Stimulated activated CD8-positive, alpha-beta memory T cell treated with anti-CD3 and anti-CD28 coated beads, Interleukin-4, amount 100 ng/mL, for 1 hour (primary cell): ENCODE measurements at places on chromosomes 1 and 21.

DNA sequence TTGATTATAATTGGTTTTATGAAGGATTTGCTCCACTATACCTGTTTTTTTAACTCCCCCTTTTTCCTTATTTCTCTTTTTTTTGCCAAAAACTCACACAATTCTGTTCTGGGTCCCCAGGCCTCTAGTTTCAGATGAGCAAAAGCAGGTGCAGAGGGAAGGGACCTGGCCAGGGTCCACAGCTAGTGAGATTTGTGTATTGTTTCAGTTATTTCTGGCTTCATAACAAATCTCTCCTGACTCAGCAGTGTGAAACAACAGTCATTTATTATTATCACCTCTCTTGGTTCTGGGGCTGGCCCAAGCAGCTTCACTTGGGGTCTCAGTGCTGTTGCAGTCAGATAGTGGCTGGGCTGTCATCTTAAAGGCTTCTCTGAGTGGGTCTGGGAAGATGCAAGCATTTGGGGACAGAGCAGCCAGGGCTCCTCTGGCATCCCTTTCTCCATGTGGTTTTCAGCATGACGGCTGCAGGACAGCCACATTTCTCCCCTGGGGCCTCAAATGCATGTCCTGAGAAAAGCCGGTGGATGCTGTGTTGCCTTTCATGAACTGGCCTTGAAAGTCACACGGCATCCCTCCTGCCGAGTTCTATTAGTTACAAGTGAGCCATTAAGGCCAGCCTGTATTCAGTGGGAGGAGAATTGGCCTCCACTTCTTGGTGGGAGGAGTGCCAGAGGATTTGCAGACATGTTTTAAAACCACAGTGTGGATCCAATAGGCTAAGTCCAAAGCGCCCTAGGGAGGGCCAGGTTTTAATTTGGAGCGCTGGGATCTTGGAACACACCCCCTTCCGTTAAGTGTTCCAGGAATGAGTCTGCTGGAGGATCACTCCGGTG lies 137.1 kb downstream of the CAMTA1 start:
- DNase-seq: no peak

DNA sequence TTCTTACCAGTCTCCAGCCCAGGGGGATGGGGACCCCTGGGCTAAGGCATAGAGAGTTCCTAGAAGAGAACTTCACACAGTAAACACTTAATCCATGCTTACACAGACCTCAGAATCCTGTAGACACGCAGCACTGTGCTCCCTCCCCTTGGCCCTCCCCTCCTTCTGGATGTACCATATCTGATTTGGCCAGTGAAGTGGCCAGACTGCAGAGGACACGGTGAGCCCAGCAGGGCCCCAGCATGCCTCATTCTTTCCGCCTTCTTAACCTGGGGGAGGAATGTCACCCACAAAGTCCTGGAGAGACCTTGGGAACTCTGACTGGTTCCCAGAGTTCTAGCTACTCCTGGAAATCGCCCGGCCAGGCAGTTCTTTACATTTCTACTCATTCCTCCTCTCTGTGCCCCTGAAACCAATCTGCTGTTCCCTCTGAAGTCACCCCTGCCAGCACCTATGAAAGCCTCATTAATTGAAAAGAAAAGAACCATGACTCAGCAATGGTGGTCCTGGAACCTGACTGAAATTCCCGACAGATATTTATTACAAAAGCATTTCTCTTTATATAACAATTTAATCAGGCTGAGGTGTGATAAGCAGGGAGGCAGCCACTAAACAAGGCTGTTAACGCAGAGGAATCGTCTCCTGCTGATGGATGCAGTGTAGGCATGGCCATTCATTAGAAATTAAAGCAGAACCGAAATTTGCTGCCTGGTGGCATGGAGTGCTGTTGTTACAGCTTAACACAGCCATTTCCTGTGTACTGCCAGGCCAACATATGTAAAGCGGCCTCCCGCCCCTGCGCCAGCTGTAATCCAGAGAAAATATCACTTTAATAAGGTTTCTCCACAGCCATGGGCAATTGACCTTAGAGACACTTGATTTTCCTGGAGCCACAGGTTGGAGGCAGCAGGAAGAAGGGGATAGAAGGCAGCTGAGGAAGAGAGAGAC lies 74.6 kb upstream of the KCND3 start:
- DNase-seq: no peak

- DNase-seq: no peak
Measured at GRCh38 chr21:42637267-42638041, 16.0 kb upstream of the PDE9A start.

DNA sequence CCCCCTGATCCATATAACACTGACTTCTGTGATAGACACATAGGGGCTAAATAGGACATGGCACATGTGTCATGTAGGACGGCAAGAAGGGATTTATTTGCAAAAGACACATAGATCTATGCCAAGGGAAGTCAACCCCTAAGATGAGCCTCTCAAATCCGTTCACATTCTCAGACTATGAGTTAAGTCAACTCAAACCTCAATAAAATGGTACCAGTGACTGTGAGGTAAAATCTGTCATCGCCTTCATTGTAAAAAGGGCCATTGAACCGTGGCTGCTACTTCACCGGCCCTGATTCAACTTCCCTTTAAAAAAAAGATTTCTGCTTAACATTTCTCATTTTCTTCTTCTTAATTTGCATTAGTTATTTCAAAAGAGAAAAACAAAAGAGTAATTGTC lies 144.0 kb downstream of the ZNF281 start:
- no peak for DNase-seq

- DNase-seq: no peak
Measured at GRCh38 chr1:18637962-18638834, 7.6 kb downstream of the PAX7 start.

- no peak for DNase-seq
Measured at GRCh38 chr1:163747855-163748254, 426.1 kb downstream of the NUF2 start.

- no peak for DNase-seq
Measured at GRCh38 chr1:196152086-196152485, 456.2 kb downstream of the KCNT2 start.

GRCh38 chr1:109357616-109358015 lies 40.1 kb downstream of the SORT1 start:
- DNase-seq: no peak

DNA sequence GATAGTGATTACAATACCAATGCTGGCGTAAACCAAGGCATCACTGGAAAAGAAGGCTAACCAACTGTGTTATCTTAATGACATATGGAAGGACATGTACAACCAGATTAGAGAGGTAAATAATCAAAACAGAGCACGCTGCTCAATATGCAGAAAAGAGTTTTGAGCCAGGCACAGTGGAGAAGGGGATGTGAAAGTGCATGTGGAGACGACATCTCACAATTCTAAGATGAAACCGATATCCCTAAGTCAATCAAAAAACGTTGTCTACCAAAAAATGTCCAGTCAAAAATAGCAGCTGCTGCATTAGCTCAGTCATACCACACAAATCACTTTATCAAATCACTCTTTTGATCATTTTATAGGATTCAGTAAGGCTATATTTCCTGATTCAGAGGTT lies 116.3 kb upstream of the OLIG2 start:
- DNase-seq: no peak

DNA sequence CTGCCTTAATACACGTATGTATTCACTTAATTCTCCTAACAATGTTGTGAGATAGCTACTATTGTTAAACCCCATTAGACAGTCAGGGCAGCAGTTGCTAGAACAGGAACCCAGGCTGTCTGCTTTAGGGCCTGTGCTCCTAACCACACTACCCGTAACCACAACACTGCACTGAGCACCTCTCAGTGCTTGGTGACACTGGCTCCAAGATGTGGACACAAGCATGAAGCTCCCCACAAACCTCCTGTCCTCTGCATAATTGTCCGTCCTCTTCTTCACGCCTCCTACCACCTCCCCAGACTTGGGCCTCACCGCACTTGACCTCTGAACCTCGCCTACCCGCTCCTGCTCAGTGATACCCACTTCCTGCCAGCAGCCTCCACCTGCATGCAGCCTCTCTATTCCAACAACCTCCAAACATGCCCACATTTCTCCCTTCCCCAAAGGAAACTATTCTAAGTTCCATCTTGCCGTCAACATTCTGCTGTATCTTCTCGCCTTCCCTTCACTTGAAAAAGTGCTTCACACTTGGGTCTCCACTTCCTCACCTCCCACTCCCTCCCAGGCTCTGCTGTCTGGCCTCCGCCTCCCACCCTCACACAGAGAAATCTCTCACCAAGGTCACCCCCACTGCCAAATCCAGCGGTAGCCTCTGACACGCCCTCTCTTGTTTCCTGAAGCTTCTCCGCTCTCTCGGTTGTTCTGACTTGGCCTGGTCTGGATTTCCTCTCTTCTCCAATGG lies 14.6 kb upstream of the AHDC1 start:
- no peak for DNase-seq

- no peak for DNase-seq
Measured at GRCh38 chr1:32465578-32465933, 684 bp downstream of the ZBTB8B start.

- DNase-seq: no peak
Measured at GRCh38 chr1:76162254-76162653, 87.7 kb downstream of the ST6GALNAC3 start.

GRCh38 chr1:21951226-21951870 lies 14.2 kb upstream of the HSPG2 start:
- DNase-seq: no peak

DNA sequence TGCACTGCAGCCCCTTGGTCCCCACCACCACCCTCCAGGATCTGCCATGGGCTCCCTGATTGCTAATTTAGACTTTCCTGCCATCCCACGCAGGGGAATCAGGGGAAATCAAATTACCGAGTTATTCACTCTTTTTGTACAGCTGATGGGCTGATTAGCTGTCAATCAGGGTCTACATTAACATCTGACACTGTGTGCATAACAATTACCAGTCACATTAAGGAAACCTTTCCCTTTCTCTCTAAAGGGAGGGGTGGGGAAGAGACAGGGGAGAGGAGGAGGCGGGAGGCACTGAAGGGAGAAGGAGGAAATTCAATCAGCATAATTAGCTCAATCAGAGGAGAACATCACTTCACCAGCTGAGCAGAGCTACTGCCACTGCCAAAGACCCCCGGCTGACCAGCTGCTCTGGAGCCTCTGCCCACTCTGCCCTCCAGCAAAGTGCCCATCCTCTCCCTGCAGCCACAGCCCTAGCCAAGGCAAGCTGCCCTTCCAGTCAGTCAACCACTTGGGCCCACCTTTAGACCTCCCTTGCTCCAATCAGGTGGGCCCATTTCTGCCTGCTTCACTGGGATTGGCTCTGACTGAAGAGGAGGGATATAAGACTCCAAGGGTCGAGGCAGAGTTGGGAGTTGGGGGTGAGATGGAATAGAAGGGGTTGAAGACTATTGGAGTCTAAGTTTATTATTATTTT lies 199.3 kb upstream of the ZC3H12A start:
- no peak for DNase-seq

DNA sequence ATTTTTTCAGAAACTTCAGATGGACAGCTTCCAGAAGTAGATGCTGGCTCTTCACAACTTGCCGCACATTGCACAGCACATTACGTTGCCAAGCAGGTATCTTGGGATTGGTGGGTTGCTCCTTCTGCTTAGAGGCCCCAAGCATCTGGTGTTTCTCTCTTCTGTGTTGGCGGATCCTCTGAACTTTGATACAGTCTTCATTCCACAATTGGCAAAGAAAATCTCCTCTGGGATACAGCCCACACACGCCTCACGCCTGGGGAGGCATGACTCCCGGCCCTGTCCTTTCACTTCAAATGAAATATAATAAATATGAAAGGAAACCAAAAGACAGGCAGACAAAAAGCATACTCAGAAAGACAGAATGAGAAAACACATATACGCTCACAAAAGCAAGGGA lies 72.3 kb upstream of the PPP2R5A start:
- no peak for DNase-seq

DNA sequence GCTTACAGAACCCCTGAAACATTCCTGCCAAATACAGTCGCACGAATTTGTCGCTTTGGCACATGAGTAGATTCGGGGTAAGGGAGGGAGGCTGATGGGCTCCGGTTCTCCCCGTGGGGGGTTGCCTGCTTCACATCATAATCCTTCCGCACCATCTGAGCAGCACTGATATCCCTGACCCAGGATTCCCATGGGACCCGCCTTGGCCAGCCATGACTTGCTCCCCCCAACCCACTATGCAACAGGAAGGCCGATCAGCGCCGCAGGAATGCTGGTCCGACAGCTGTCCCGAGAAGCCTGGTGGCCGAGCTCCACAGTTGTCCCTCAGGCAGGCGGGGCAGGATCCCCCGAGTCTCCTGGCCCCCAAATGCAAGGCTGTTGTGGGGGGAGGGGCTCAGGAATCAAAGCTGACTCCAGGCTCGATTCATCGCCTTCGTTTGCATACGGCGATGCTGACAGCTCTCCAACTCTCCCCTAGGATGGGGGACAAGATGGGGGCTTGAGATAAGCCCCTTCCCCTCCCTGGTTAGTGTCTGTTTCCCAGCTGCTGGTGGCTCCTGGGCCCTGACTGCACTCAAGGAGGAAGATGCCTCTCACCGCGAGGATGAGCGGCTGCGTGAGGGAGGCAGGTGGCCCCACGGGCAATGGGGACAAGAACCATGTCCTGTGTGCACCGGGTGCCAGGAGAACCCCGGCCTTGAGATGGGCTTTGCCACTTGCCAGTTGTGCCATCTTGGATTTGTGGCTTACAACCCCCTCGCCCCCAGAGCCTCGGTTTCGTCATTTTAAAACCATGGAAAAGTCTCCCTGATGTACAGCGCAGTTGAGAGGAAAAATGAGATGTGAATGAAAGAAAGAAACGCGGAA lies 9.3 kb downstream of the DRAXIN start:
- no peak for DNase-seq

DNA sequence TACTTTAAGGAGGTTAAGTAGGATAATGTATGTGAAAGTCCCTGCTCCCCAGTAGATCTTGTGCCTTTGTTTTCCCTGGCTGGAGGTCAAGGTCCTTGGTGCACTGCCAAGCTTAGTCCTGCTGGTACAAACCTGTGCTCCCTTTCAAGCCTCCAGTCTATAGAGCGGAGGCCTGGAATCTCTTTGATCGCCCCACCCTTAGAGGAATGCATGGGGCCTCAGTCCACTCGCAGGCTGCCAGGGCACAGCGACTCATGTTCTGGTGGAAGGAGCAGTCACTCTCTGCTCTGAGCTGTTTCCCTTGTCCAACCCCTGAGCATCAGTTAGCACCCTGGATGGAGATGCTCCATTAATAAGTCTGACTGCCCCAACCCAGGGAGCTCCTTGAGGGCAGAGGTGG lies 121.8 kb downstream of the HMGB4 start:
- no peak for DNase-seq

- no peak for DNase-seq
Measured at GRCh38 chr1:226549937-226550671, 1.5 kb downstream of the STUM start.

DNA sequence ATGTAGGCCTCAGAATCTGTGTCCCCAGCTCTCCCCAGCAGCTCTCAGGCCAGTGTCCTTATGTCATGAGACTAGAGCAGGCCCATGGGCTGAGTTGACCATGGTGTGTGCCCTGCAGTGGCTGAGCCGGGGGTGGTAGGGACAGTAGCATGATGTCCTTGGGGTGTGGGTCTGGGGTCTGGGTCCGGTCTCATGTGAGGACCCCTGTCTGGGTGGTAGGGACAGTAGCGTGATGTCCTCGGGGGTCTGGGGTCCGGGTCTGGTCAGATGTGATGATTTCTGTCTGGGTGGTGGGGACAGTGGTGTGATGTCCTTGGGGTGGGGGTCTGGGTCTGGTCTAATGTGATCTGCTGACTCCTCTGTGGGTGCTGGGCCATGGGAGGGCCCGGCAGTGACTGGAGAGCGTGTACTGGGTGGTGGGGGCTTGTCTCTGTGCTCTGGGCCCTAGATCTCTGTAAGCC lies 64.5 kb downstream of the OBSCN start:
- no peak for DNase-seq
